Colonic mucosa (tissue), 4 donors: ENCODE measurements at places on chromosomes 5 and 9. TPM values are rescaled to one million over a fixed set of nuclear protein-coding genes. Genes with fewer than 3 reads are reported as not detected.
A peak's percentile ranks its signal among the peaks of the same experiment; 100 is the strongest.

Gene OTULINL
- 60.1 TPM for total RNA-seq

DNA sequence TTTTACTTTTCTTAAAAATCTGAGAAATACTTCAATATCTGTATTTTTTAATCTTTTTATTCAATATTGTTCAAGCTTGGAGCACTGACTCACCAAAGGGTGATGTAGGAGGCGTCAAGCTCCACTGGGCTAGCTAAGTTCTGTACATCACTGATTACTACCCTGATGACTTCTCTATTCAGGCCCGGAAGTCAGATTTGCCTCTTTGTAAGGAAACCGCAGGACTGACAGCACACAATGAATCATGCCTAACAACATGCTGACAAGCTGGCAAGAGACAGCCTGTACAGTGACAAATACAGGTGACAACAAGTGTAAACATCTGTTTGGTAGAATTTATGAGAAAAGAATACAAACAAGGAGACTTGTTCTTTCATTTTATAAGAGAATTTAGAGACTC, 627.9 kb upstream of the RORB start:
- no peak for DNase-seq
- no peaks in the 10 kb centered on the region for H3K4me1 ChIP-seq
- H3K4me3 ChIP-seq: no peak overlapping the region
- H3K36me3 ChIP-seq: no peaks in the 10 kb centered on the region
- no peak overlapping the region for H3K27ac ChIP-seq

GRCh38 chr5:172002310-172002709, 4.1 kb downstream of the FBXW11 start:
- H3K27me3 ChIP-seq: no peaks in the 10 kb centered on the region
- H3K4me3 ChIP-seq: no peak overlapping the region
- no peaks in the 10 kb centered on the region for H3K36me3 ChIP-seq
- no peak for DNase-seq

DNA sequence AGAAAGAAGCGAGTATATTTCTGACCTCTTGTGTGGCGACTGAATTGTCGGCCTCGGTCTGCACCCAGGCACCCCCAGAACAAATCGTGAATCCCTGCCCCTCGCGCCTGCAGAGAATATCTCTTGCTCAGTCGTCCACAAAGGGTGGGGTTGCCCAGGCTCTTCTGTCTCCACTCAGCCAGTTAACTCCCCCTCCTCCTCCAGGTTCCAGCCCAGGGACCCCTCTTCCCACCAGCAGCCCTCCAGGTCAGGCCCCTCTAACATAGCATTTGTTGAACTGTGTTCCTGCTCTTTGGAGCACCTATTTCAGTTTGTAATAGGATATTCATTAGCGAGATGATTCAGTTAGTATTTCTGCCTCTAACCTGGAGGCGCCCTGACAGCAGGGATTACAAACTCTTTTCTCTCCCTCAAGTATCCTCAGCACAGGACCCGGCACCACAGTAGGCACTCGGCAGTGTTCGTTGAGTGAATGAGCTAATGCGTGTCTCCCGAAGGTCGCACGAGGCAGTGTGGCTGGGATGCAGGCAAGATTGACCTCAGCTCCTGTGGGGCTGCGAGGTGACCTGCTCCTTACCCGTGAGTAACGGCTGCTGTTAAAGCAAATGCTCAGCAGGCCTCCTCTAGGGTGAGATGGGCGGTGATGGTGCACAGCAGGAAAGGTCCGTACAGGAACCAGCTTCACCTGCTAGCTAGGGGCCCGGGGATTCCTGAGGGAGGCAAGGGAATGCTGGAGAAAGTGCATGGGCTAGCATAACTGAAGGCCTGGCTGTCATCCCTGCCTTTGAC, 25.8 kb downstream of the ZBTB34 start:
- no peaks in the 10 kb centered on the region for H3K36me3 ChIP-seq
- H3K4me1 ChIP-seq: no peaks in the 10 kb centered on the region
- no peak overlapping the region for H3K27ac ChIP-seq
- DNase-seq: no peak
- no peak overlapping the region for H3K4me3 ChIP-seq
- no peaks in the 10 kb centered on the region for H3K27me3 ChIP-seq

DNA sequence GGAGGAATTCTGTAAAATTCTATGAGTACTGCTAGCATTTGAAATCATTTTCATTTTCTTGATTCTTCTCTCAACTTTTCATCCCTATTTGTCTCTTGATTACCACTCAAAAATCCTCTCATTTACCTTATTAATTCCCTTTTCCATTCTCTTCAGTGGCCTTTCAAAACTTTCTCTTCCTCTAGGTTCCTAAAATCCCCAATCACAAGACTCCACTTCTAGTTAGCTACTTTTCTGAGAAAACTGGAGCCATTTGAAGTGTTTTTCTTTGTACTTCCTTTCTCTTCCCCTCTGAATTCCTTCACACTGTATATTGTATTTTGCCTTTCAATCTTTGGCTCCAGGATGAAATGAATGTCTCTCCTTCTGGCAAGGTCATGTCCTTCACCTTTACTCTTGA, 61.3 kb upstream of the NR4A3 start:
- no peak overlapping the region for H3K27ac ChIP-seq
- no peaks in the 10 kb centered on the region for H3K4me1 ChIP-seq
- H3K27me3 ChIP-seq: no peaks in the 10 kb centered on the region
- no peak overlapping the region for H3K4me3 ChIP-seq

DNA sequence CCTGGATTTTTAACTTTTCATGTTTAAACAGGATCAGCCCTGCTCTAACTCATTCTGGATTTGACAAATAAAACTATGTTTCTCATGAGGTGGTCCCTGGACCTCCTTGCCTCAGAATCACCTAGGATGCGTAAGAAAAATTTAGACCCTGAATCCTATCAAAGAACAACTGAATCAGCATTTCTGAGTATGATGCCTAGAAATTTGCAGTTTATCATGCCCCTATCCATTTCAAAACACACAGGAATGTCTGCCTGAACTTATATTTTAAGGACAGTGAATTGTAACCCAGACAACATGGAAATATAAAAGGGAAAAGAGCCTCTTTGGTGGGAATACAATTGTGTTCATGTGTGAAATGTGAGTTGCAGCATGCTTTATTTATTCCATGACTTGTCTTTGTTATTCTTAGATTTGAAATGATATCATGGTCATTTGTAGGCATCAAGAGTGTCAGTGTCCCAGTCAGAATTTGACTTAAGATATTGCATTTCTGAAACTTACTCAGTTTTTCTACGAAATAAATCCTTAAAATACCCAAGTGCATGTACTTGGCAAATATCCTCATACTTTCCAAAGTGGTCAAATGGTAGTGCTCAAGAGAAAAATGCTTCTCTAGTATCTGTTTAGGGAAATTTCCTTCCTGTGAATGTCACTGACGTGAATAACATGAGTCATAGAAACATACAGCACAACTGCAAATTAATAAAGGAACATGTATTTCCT, 144.3 kb downstream of the GIN1 start:
- H3K4me3 ChIP-seq: no peak overlapping the region
- H3K27me3 ChIP-seq: no peaks in the 10 kb centered on the region
- no peaks in the 10 kb centered on the region for H3K4me1 ChIP-seq
- H3K27ac ChIP-seq: no peak overlapping the region
- no peaks in the 10 kb centered on the region for H3K36me3 ChIP-seq

DNA sequence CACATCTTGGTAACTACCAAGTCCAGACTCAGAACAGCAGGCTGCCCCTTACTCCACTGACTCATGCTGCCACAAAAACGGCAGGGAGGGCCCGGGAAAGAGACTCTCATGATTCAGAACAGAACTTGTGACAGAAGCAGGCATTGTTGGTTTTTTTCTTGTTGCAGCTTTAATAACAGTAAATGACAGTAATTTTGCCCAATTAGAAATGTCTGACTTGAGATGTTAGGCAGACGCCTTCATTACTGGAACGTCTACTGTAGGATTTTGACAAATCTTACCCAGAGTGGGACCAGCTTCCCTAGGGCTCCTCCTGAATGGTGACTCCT, 77.9 kb downstream of the SEMA5A start:
- H3K36me3 ChIP-seq: no peaks in the 10 kb centered on the region
- H3K4me1 ChIP-seq: no peaks in the 10 kb centered on the region
- peak; percentile 20 for DNase-seq

DNA sequence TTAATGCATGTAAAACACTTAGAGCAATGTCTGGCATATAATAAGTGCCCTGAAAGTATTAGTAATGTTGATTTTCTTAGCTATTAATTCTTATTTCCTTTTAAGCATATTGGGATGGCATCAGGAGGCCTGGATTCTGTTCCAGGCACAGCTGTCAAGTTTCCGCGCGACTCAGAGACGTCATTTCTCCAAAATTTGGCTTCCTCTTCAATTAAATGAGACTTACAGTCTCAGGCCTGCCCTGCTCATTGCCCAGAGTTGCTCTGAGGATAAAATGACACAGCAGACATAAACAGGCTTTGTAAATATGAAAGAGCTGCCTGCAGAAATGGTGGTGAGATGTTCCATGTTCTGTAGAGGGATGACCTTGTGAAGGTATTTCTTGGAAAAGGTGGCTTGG, 159.8 kb upstream of the GLRA1 start:
- H3K36me3 ChIP-seq: no peaks in the 10 kb centered on the region
- no peaks in the 10 kb centered on the region for H3K4me1 ChIP-seq
- no peak for DNase-seq
- H3K4me3 ChIP-seq: no peak overlapping the region

DNA sequence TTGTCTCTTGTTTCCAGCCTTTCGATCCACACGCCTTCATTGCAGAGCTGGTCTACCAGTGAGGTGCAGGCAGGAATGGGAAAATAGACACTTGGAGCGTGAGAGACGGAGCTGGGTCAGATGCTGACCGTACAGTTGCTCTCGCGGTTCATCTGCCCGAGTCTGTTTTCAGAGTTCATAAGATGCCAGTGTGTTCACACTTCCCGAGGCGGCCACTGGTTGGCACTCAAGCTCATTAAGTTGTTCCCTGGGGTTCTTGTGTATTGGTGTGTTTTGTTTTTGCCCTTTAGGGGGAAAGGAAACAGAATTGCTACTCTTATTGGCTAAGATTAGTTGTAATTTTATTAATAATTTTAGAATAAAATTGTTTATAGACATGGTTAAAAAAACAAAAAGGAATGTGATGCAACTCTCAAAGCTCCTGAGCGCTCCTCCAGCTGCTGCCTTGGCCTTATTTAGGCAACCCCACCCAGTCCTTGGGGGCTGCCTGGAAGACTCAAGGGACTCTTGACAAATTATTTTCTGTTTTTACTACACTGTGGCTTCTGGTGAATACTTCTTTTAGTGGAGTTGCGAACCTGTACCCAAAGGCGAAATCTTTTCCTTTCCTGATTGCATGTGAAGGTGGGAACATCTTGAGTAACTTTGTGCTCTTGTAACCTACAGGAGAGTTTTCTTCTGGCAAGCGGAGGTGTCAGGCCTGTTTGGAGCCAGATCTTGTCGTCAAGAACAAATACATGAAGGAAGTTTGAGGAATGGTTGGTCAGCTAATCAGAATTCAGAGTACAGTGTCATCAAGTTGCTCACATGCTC, 146.1 kb downstream of the MAST4 start:
- H3K4me3 ChIP-seq: no peak overlapping the region
- H3K36me3 ChIP-seq: no peaks in the 10 kb centered on the region
- no peaks in the 10 kb centered on the region for H3K4me1 ChIP-seq
- H3K27ac ChIP-seq: no peak overlapping the region
- no peaks in the 10 kb centered on the region for H3K27me3 ChIP-seq
- DNase-seq: peak; percentile 26

DNA sequence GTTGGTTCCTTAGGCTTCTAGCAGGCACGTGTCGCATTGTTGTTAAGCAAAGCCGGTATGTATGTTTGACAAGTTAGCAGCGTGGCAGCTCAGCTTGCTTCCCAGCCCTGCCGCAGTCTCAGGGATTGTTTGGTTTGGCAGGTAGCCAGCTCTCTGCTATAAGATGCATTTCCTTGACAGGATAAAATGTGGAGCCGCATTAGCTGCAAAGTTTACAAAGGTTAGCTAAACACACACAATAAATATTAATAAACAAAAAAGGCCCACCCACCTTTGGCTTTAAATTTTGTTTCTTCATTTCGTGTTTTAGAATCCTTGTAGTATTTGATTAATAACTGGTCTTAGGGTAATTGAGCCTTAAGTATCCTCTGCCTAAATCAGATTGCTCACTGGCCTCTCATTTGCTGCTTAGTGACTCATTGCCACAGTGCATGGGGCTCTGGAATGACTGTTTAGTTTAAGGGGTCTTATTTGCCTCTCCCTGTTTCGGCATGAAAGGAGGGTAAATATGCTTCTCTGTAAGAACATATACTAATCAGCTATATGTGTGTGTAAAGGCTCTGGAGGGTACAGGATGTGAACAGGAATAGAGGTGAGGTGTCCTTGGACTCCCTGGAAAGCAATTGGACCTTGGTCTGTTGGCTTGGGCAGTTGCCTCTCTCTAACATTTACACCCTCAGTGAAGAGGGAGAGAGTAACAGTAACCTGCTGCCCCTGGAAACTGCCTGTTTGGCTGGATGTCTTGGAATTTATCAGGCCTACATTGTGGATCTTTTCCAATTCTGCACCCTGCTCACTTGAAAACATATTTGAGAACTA, 122.0 kb downstream of the GDNF start:
- H3K4me1 ChIP-seq: peaks cover 4% of the 10 kb centered on the region
- H3K27me3 ChIP-seq: no peaks in the 10 kb centered on the region
- peak; percentile 87 for DNase-seq
- H3K36me3 ChIP-seq: no peaks in the 10 kb centered on the region
- no peak overlapping the region for H3K27ac ChIP-seq

GRCh38 chr5:35804841-35805240, 51.9 kb upstream of the IL7R start:
- no peak overlapping the region for H3K4me3 ChIP-seq
- no peak for DNase-seq
- no peaks in the 10 kb centered on the region for H3K36me3 ChIP-seq
- no peak overlapping the region for H3K27ac ChIP-seq
- no peaks in the 10 kb centered on the region for H3K27me3 ChIP-seq

GRCh38 chr5:63439537-63439936, 522.7 kb downstream of the HTR1A start:
- H3K4me1 ChIP-seq: no peaks in the 10 kb centered on the region
- H3K36me3 ChIP-seq: no peaks in the 10 kb centered on the region
- H3K27ac ChIP-seq: no peak overlapping the region
- H3K4me3 ChIP-seq: no peak overlapping the region
- DNase-seq: no peak

- H3K4me3 ChIP-seq: no peak overlapping the region
- H3K4me1 ChIP-seq: peaks cover 18% of the 10 kb centered on the region
- DNase-seq: no peak
- H3K36me3 ChIP-seq: no peaks in the 10 kb centered on the region
- no peaks in the 10 kb centered on the region for H3K27me3 ChIP-seq
Observed at GRCh38 chr5:1311439-1312055, 16.7 kb upstream of the TERT start.

GRCh38 chr5:55254802-55255201, 21.4 kb upstream of the CCNO start:
- DNase-seq: no peak
- no peaks in the 10 kb centered on the region for H3K36me3 ChIP-seq
- no peaks in the 10 kb centered on the region for H3K4me1 ChIP-seq
- H3K27ac ChIP-seq: no peak overlapping the region
- no peaks in the 10 kb centered on the region for H3K27me3 ChIP-seq
